ENCODE measurements at places on chromosomes 1 and 21.

GRCh38 chr21:36773117-36773516, 74.2 kb downstream of the SIM2 start:
- DNase-seq: no peak

DNA sequence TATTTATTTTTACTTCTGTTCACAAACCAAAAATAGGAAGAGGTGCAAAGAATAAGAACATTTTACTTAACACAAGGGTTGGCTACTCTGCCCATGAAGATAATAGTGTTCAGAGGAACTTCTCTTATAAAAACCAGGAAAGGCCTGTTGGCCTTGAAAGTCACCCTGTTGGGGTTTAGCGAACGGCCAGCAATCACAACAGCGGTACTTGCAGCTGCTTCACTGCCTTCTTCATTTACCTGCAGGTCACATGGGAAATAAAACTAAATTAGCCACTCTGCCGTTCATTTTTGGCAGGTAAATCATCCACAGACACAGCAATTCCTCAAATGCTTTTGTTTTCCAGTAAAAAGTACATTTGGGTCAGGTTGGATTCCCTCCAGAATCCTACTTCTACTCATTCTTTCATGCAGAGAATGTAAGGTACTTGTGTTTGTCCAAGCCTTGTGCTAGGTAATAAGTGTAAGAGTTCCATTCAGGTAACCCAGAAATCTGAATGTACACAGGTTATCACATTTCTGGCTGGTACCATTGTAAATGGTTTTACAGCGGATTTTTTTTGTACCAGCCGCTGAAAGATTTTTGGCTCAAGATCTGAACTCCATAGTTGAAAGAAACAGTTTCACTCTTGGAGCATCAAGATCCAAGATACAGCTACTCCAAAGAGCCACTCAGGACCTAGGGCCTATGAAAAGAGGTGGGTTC, 13.1 kb downstream of the SERPINC1 start:
- DNase-seq: no peak

DNA sequence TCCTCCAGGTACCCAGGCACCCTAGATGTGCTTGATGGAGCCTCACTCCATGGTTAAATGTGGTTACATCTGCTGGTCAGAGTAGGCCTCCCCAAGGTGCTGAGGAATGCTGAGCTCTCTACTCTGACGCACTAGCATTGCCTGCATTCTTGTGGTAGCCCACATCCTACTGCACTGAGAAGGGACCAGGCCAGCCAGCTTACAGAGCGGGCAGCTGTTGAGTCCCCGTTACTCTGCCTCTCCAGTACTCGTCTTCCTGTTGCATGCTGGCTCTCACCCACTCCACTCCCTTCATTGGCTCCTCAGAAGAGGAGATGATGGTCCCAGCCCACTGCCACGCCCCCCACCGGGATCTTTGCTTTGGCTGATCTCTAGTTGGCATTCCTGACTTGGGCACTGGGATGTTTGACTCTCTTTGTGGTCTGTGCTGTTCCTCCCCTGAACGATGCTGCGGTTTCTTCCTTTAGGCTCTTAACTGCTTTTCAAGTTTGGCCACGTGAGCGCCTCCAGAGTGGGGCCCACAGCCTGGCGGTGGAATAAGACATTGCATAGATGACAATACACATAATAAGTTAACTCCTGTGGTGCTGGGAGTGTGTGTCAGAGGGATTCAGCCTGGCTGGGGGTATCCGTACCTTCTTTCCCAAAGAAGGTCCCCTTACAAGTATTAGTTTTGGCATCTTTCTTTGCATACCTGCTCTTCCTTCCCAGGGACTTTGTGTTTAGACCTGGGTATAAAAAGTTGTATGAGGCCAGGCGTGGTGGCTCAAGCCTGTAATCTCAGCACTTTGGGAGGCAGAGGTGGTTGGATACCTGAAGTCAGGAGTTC, 18.6 kb downstream of the AZIN2 start:
- DNase-seq: no peak

GRCh38 chr1:223008808-223009207, 134.2 kb downstream of the TLR5 start:
- DNase-seq: no peak

GRCh38 chr1:194279975-194280374, 1093.6 kb upstream of the B3GALT2 start:
- no peak for DNase-seq

DNA sequence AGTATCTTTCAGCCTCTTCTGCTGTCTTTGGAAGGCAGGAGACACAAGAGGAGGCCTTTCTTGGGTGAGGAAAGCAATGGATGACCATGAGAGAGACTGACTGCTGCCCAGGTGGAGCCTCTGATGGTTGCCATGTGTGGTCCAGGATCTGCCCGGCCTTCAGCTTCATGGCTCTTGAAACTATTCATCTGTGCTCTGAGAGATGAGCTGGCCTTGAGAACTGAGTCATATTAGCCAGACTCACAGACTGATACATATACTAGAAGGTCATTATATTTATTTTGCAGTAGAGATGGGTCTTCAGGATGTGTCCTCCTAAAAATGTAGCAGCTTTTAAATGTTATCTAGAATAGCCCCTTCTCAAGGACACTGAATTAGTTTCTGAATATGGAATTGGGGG, 33.7 kb downstream of the PTGFRN start:
- DNase-seq: no peak

Data from esophagus squamous epithelium (tissue), 5 donors.